Activated T-helper 1 cell treated with Interleukin-2 at 50 U/mL for 16 hours (primary cell): ENCODE measurements at places on chromosomes 1 and 21.

DNA sequence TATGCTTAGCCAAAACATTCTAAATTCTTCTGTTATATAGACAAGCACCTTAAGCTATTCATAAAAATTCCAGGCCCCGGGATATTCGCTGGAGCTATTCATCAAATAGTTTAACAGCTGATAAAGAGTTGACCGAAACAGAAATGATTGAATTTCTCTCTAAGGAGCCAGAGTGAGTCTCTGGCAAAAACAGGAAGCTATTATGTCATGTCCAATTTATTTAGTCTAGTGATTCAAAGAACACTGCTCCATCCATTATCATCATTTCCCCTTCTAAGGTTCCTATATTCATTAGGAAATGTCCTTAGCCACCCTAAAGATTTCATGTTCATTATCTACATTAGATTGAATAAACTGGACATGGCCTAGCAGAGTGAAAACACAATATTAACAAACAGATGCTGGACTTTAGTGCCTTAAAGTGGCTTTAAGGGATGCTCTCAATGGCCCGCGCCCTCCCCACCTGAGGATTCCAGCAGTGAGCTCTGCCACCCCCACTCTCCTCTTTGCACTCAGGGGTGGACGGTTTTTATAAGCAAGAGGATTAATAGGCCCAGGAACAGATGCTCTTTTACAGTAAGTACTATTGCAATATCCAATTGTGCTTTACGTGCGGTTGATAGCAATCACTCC is 122.1 kb upstream of the RGS1 start:
- no peak for DNase-seq

DNA sequence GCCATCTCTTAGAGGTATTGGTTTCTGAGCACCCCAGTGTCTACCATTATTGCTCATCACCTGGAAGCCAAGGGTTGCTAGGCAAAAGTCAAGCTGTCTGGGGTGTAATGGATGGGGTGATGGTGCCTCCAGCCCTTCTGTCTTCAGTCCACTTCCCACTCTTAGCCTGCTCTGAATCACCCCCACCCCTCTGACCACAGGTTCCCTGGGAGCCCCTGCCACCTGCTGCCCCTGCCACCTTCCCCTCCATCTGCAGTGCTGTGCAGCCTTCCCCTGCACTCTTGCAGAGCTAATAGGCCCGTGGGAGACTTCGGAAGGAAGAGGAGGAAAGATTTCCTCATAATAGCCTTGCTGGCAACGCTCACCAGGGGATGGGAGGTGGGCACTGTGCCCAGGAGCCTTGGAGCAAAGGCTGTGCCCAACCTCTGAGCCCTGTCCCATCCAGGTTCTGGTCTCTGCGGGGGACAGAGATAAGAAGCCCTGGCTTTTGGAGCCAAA is 35.5 kb downstream of the CAPN2 start:
- DNase-seq, result no peak

- DNase-seq, result no peak
Observed at GRCh38 chr1:12204140-12204539, 25.7 kb upstream of the VPS13D start.

- DNase-seq, result no peak
Observed at GRCh38 chr1:201013991-201014815, 9.3 kb downstream of the KIF21B start.

- no peak for DNase-seq
Observed at GRCh38 chr1:160367934-160368923, 1.4 kb downstream of the NHLH1 start.

- DNase-seq, result no peak
Observed at GRCh38 chr1:156664046-156664766, 13.0 kb downstream of the NES start.

DNA sequence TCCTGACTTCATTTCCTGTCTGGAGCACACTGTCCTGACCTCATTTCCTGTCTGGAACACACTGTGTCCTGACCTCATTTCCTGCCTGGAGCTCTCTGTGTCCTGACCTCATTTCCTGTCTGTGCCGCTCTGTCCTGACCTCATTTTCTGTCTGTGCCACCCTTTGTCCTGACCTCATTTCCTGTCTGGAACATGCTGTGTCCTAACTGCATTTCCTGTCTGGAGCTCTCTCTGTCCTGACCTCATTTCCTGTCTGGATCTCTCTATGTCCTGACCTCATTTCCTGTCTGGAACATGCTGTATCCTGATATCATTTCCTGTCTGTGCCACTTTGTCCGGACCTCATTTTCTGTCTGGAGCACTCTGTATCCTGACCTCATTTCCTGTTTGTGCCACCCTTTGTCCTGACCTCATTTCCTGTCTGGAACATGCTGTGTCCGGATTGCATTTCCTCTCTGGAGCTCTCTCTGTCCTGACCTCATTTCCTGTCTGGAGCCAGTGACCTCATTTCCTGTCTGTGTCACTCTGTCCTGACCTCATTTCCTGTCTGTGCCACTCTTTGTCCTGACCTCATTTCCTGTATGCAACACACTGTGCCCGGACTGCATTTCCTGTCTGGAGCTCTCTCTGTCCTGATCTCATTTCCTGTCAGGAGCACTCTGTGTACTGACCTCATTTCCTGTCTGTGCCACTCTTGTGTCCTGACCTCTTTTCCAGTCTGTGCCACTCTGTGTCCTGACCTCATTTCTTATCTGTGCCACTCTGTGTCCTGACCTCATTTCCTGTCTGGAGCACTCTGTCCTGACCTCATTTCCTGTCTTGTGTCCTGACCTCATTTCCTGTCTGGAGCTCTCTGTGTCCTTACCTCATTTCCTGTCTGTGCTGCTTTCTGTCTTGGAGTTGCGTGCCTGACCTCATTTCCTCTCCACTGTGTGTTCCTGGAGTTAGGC is 27.6 kb downstream of the SKI start:
- peak; percentile 60 for DNase-seq

DNA sequence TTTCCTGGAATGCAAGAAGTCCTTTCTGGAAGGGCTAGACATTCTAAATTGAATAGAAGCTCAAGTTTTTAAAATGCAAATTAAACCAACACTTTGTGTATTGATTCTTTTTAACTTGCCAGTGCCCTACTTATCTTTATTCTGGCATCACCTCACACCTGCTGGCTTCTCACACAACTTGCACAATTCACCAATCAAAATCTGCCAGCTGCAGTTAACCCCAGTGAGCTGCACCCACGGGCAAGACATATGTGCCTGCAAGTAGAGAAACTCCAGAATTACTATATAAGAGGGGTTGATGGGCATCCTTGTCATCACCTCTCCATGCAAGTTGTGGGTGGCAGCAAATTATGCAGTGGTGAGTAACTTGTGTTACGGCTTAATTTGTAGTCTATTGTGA is 11.7 kb upstream of the PLPPR4 start:
- no peak for DNase-seq

DNA sequence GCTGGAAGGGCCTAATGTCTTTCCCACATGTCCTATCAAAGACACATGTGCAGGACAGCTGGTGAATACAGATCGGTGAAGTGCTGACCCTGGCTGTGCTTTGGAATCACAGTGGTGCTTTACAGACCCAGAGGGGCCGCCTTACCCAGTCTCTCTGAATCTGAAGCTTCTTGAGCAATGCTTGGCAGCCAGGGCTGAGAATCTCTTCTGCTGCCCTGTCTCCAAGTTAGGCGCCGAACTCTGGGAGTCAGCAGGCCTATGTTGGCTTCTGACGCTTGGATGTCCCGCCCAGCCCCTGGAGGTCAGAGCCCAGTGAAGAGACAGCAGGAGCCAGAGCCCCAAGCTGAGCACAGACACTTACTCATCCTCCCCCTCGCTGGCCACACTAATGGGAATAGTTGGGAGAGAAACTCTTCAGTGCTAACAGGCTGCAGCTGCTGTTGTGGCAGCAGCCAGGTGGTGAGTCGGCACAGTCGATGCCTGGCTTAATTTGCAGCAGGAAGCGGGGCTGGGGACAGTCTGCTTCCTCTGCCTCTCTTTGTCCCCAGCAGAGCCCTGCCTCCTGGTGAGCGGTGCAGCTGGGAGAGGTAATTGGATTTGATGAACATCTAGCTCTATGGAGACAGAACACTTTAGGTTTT is 68.1 kb downstream of the URB2 start:
- DNase-seq, result no peak

DNA sequence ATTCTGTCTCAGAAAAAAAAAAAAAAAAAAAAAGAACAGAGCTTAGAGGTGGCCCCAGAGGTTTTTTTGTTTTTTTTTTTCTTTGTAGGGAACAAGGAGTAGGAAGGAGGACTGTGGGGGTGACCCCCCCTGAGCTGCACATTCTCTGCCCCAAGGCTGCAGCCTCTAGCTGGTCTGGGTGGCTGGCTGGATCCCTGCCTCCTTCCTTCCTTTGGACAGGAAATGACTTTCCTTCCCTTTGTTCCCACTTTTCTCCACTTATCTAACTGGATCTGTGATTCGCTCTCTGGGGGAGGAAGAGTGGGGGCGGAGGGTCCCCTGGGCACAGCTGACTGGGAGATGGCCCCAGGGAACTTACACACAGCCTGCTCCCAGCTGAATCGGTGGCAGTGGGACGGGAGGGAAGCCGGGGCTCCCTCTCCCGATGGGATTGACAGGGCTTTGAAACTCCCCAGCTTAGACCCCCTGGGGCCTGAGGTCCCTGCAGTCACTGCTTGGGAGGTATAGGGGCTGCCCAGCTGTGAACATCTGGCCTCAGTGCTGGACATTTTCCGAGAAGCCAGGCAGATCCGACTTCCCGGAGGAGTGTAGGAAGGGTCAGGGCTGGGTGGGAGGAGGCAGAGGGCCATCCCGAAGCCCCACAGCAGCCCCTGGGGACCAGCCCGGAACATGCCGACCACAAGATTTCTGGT is 2.1 kb downstream of the FBLIM1 start:
- DNase-seq, result no peak

DNA sequence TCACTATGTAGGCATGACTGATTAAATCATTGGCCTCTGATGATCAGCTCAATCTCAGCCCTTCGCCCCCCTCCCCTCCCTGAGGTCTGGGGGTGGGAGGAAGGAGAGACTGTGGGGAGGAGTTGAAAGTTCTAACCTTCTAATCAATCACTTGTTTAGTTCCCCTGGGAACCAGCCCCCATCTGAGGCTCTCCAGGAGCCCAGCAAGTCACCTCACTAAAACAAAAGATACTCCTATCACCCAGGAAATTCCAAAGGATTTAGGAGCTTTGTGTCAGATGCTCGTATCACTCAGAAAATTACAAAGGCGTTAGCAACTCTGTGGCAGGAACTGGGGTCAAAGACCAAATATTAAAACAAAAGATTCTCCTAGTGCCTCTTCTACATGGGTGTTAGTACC is 21.6 kb downstream of the SYF2 start:
- DNase-seq, result no peak

DNA sequence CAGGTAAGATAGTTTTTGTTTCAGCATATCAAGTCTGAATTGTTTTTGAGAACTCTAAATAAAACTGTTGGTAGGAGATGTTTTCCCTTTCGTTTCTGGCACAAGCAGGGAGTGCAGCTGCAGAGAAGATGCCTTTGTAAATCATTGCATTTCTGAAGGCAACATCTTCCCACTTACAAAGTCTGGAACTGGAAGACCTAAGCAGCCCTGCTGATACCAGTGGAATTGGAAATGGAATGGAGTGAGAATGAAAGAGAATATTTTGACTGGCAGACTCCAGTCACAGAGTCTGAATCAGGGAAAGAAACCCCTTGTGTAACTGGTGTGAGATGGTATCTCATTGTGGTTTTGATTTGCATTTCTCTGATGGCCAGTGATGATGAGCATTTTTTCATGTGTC is 815.6 kb downstream of the LTN1 start:
- DNase-seq, result no peak

DNA sequence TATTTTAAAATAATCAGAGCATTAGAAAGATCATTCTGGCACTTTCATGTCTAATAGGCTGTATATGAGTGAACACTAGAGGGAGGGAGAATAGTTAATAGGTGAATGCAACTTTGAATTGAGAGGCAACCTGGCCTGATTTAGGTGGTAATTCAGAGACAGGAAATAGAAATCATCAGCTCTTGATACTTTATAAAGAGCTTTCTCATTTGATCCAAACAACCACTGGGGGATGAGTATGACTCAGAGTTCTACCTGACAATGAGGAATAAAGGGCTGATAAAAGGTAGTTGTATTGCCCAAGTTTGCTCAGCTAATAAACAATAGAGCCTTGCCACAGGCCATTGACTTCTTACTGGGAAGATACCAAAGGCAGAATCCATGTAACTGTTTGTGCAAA is 5.2 kb upstream of the FAM89A start:
- DNase-seq, result no peak

- no peak for DNase-seq
Observed at GRCh38 chr21:38467374-38467773, 30.9 kb downstream of the ERG start.

DNA sequence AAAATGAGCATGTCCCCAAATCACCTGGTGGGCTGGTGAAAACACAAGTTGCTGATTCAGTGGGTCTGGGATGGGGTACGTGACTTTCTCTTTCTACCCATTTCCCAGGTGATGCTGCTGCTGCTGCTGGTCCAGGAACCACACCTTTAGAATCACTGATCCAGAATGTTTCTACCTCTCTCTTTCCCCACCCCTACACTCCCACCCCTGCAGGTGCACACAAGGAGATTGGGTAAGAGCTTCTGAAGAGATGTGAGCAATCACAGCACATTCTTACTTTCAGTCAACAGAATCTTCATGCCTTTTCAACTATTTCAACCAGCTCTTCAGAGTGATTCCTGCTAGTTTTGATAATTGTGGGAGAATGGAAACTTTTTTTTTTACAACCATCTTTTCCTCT is 130.9 kb downstream of the LMX1A start:
- DNase-seq, result no peak
